Neural crest cell (in vitro differentiated cells): ENCODE measurements at places on chromosomes 13 and 19.

DNA sequence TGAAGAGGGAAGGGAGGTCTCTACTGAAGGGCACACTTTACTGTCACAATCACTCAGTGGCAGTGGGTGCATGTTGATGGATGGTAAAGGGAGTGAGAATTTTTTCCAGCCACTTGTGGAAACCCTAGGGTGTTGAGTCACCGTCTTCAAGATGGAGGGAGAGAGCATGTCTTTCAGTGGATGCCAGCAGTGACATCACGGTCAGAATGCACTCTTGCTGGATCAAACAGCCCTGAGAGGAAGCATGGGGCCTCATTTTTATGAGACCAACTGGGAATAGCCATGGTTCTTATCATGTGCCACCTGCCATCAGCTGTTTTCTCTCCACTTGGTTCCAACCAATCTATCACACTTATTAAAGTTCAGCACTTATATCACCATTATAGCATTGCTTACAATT lies 182.5 kb downstream of the KCNRG start:
- no peak for DNase-seq

GRCh38 chr13:108915634-108916512 lies 286.5 kb downstream of the MYO16 start:
- peak; percentile 12 for DNase-seq

DNA sequence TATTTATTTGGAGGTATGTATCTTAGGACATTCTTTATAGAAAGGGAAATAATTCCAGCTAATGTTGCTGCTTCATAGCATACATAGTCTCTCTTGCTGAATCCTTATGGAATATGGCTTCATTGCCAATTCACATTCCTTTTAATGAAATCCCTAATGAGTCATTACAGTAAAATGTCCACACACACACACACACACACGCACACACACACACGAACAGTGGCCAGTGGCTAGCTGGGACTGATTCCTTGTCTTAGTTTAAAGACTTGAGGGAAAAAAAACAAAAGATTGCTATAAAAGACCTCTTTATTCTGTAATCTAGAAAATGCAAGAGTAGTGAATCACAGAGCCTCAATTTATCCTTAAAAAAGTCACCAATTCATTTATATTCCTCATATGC lies 301.6 kb downstream of the SLITRK6 start:
- DNase-seq: no peak

- DNase-seq: no peak
Measured at GRCh38 chr13:51647067-51647466, 62.8 kb downstream of the WDFY2 start.

DNA sequence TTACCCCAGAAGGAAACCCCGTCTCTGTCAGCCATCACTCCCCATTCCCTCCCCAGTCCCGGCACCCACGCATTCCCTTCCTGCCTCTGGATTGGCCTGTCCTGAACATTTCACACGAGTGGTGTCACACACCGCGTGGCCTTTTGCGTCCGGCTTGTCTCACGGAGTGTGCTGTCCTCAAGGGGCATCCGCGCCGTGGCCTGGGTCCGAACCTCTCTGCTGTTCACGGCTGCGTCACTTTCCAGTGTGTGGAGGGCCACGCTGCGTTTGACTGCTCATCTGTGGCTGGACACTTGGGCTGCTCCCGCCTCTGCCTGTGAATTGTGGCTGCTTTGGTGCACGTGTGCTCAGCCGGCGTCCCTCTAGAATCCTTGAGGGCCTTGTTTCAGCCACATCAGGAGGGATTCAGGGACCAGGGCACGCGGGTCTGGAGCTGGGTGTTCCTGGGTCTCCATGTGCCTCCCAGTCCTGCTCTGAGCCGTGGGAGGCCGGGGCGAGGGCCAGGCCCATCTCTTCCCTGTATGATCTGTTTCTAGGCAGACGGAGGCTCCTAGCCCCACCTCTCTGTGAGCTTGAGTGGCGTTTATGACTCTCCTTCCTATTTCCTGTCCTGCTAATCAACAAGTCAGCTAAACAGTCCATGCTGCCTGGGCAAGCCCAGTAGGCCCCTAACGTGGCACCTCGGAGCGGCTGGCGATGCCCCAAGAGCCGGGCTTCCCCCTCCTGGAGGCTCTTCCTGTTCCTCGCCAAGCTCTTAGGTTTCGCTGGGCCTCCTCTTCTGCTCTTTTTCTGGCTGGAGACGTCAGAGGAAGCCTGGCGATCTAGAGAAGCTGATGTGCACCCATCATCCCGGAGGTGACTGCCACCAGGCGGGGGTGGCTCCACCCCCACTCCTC lies 8.1 kb downstream of the STK11 start:
- DNase-seq: no peak

GRCh38 chr13:80550971-80551441 lies 210.1 kb upstream of the SPRY2 start:
- no peak for DNase-seq

GRCh38 chr19:4083677-4084546 lies 17.2 kb upstream of the ZBTB7A start:
- DNase-seq: no peak

DNA sequence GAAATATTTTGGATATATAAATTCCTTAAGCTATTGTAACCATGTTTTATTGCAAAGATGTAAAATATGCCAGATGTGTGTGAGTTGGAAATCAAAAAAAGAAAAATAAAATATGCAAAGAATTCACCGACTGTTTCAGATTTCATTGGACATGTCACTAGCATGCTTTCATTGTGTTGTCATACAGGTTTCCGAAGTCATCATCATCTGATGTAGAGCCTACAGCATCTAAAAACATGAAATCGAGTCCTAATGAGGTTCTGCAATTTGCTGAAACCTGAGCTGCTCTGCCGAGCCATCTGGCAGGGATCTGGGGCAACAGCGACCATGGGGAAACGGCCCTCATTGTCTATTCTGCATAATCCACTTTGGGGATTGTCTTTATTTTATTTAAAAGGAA lies 196.1 kb upstream of the MAB21L1 start:
- DNase-seq: no peak

- no peak for DNase-seq
Measured at GRCh38 chr19:41133260-41133659, 19.0 kb downstream of the CYP2F1 start.

DNA sequence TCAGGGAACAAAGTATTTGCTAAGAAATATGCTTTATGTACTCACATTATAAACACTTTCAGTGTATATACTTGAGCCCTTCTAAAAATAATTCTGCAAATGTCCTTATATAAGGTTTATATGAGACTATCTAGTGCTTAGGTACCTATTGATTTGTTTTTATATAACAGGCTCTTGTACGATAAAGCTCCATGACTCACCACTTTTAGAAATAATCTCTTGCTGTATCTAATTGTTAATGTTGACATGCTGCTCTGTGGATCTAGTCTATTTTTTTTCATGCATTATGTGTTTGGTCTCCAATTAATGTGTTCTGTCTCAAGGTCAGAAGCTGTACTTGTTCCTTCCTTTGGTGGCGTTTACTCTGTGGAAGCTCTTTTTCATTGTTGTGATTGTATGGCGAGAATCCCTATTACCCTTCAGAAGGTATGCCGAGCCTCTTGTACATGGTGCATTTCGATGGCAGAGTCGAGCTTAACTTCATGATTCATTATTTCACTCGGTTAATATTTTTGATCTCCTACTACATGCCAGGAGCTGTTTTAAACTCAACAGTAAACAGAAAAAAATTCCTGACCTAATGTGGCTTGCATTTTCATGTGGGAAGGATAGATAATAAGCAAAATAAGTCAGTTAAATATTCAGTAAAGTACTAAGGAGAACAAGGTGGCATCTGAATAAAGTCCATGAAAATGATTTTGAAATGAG lies 361.6 kb downstream of the COG6 start:
- no peak for DNase-seq

GRCh38 chr13:32829676-32830335 lies 186.4 kb upstream of the KL start:
- no peak for DNase-seq

GRCh38 chr13:68784275-68784674 lies 1323.4 kb upstream of the ATXN8OS start:
- no peak for DNase-seq

DNA sequence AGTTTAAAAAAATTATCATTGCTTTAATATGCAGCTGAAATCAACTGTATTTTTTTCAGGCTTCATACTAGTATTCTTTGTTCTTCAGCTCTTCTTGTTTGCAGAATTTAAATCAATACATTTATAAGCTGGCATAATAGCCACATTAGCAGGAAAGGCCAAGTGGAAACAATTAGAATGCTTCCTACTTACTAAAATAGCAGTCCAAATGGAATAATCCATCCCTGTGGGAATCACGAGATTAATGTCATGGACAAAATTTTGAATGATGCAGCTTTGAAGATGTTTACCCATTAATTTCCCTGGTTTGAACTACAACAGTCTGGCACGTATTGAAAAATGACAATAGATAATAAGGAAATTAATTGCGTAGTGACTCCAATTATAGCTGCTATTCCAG lies 2650.8 kb downstream of the PCDH9 start:
- no peak for DNase-seq

DNA sequence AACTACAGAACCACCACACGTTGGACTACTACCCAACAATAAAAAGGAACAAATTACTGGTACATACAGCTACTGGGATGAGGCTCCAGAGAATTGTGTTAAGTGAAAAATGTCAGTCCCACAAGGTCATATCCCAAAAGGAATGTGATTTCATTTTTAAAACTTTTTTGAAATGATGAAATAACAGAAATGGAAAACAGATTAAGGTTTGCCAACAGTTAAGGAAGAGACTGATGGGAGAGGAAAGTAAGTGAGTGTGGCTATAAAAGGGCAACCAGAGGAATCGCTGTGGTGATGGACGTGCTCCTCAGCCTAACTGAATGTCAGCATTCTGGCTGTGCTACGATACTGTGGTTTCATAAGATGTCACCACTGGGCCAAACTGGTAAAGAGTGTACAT lies 512.8 kb downstream of the UQCRFS1 start:
- no peak for DNase-seq

DNA sequence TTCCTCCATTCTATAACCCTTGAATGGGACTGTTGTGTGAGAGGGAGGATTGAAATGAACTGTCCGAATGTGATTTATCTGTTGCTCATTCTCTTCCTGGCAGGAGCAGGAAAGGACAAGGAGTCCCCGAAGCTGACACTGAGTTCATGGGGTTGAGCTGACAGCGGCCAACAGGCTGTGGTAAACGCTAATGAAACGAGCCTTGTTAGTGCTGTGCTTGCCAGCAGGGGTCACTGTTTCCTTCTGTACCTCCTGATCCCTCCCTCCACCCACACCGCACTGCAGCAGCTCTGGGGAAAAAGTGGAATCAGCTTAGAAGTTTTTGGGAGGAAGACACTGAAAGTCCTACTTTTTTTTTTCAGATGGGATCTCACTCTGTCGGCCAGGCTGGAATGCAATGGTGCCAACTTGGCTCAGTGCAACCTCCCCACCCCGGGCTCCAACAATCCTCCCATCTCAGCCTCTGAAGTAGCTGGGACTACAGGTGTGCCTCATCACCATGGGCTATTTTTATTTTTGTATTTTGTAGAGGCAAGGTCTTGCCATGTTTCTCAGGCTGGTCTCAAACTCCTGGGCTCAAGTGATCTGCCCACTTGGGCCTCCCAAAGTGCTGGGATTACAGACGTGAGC lies 6.7 kb upstream of the ZNF761 start:
- peak; percentile 76 for DNase-seq

DNA sequence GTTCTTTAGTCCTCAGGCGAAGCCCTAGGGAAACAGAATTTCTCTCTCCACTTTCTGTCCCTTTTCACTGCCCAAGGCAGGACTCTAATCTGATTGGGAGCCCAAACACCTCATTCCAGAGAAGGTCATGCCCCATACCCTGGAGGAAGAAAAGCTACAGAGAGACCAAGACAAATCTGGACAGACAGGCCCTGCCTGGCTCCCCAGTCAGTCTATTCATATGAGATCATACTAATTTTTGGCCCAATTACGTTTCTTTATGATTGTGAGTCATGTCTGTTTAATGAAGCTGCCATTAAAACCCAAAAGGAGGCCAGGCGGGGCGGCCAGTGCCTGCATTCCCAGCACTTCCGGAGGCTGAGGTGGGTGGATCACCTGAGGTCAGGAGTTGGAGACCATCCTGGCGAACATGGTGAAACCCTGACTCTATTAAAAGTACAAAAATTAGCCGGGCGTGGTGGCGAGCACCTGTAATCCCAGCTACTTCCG lies 3.3 kb upstream of the AP3D1 start:
- DNase-seq: no peak

- DNase-seq: no peak
Measured at GRCh38 chr13:112740502-112741131, 50.8 kb downstream of the ATP11A start.

GRCh38 chr19:2582984-2583956 lies 107.3 kb downstream of the GADD45B start:
- no peak for DNase-seq

- DNase-seq: no peak
Measured at GRCh38 chr19:54518844-54519243, 16.2 kb downstream of the LAIR2 start.

DNA sequence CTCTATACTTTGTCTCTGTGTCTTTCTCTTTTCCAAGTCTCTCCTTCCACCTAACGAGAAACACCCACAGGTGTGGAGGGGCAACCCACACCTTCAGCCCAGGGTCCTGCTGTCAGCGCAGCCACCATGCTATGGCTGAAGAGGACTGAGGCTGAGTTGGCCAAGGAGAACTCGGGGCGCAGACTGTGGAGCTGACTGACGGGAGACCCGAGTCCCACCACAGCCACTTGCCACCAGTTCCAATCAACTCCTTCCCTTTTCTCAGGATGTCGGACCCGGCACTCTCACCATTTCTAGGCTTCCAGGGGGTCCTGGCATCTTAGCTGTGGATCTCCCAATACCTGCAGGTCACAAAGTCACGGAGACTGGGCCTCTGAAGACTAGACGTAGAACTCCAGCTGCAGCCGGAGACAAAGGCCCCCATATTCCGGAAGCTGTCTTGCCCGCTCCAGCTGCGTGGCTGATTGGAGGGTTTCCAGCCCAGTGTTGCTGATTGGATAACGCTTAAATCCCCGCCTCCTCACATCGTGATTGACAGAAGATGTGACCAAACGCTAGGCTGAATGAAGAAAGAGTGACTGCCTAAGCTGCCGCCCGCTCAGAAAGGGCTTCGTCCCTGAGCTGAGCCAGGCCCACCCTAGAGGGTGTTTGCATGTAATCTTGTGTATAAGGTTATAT lies 63.6 kb downstream of the ZNF429 start:
- no peak for DNase-seq

DNA sequence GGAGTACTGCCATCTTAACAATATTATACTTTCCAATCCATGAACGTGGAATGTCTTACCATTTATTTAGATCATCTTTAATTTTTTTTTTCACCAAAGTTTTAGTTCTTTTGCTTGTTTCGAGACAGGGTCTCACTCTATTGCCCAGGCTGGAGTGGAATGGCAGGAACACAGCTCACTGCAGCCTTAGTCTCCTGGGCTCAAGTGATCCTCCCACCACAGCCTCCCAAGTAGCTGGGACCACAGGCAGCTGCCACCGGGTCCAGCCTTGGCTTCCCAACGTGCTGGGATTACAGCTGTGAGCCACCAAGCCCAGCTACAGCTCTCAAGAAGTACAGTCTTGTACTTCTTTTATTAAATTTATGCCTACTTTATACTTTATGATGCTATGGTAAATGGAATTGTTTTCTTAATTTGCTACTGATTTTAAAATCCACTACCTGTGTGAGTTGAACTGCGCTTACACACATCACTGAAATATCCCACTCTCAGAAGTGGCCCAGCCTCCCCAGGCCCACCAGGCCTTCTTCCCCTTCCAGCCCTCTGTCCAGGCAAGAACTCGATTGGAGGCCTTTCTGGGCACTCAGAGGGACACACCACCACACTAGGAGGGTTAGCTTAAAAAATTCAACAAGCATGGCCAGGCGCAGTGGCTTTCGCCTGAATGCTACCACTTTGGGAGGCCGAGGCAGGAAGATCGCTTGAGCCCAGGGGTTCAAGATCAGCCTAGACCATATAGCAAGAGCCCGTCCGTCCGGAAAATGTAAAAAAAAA lies 1.0 kb upstream of the PGLS start:
- no peak for DNase-seq
